ENCODE measurements at places on chromosomes 2 and 18.

- no peak for DNase-seq
Measured at GRCh38 chr18:12409469-12409868, 1.7 kb downstream of the PRELID3A start.

GRCh38 chr2:229270551-229271410, at the start of gene PID1:
TSS of gene PID1 (minus strand) at chr2:229271287. CDS start at chr2:229271043, 244 bp downstream.
- no peak for DNase-seq

- DNase-seq: no peak
Measured at GRCh38 chr2:65062843-65063825, 6.9 kb downstream of the CEP68 start.

- DNase-seq: no peak
Measured at GRCh38 chr2:225083276-225083675, 41.0 kb upstream of the DOCK10 start.

DNA sequence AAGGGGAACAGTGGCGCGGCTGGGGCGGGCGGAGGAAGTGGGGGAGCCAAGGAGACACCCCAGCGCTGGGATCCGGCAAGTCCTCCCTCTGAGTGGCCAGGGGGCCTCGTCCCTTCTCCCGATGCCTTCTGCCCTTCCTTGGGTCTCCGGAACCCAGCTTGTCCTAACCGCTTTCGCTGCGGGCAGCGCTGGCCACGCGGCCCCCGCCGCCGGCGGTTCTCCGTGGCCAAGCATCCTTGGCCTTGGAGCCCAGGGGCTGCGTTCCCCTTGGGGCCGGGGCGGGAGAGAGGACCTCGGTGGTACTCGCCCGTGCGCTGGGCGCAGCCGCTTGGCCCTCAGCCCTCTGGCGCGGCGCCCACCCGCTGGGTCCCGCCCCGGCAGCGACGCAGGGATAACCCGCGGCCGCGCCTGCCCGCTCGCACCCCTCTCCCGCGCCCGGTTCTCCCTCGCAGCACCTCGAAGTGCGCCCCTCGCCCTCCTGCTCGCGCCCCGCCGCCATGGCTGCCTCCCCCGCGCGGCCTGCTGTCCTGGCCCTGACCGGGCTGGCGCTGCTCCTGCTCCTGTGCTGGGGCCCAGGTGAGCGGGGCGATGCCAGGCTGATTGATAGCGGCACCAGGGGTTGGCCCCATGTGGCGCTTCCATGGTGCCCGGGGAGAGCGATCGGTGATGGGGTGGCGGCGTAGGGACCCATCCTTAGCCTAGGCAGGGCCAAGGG, 128.7 kb downstream of the UXS1 start:
- DNase-seq: no peak

DNA sequence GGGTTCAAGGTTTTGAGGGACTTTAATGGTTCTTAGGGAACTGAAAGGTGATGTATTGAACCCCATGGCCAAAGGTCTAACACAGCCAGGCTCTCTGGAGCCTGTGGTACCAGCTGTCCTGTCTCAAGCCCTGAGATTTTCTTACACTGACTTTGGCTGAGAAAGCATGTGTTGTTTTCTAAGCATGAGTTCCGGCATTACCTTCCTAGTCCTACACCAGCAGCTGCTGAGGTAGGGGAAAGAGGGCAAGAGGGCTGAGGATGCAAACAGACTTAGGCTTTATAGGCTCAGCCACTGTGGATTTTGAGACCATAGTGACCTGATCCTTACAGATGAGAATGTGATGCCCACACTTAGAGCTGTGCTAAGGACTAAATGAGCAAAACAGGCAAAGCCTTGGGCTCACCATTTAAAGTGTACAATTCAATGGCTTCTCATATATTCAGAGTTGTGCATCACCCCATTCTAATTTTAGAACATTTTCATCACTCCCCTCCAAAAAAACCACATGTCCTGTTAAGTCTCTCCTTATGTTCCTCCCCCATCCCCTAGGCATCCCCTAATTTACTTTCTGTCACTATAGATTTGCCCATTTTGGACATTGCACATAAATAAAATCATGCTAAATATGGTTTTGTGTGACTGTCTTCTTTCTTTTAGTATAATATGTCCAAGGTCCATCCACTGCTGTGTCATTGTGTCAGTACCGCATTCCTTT, 99.7 kb upstream of the OTOS start:
- DNase-seq: no peak

DNA sequence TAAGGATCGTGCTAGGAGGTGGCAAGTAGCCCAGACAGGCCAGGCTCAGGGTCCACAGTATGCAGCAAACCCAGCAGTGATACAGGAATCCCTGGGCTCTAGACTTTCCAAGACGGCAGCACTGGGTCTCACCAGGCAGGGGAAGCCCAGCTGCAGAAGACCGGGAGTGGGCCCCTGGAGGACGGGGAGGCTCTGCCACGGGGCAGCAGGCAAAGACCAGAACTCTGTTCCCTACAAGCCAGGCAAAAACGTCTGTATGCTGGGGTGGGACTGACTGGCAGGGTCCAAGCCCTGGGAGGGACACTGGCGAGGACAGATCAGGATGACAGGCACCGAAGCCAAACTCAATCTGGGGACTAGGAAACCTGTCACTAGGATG, 98.9 kb upstream of the SEC11C start:
- DNase-seq: no peak

GRCh38 chr2:15890936-15891905, 49.1 kb upstream of the MYCN start:
- no peak for DNase-seq

GRCh38 chr2:15713475-15713874, 121.8 kb downstream of the DDX1 start:
- no peak for DNase-seq

- no peak for DNase-seq
Measured at GRCh38 chr18:71797554-71797953, 746.6 kb downstream of the CBLN2 start.

DNA sequence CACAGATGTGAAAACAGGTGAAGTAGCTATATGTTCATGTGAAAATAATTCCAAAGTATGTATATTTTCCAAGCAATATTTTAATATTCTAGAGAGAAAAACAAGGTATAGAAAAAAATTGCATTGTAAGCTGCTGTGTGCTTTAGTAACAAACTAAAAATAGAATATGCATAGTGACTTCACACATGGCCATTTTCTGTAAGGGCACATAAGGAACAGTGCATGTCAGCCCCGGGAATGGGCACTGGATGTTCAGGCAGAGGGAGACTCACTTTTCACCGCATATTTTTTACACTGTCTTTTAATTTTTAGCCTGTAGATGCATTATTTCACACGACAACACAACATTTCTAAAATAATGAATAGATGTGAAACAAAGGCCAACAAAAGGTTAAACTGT, 46.0 kb downstream of the CMPK2 start:
- no peak for DNase-seq

- DNase-seq: no peak
Measured at GRCh38 chr2:13682540-13683272, 949.8 kb upstream of the LRATD1 start.

GRCh38 chr2:53450923-53451322, 316.7 kb upstream of the CHAC2 start:
- no peak for DNase-seq

DNA sequence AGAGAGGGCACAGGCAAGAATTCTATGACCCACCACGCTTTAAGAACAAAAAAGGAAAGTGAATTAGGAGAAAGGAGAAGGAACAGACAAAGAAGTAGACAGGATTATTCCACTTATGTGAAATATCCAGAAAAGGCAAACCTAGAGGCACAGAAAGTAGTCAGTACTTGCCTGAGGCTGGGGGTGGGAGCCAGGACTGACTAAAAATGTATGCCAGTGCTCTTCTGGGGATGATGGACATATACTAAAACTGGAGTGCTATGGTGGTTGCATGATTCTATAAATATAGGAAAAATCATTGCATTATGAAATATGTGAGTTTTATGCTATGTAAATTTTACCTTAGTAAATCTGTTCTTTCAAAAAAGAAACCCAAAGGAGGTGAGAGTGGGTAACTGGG, 73.9 kb upstream of the TTN start:
- no peak for DNase-seq

GRCh38 chr2:46689993-46690392, 210.6 kb downstream of the TMEM247 start:
- DNase-seq: no peak

GRCh38 chr2:67900826-67901225, 162.0 kb downstream of the C1D start:
- DNase-seq: no peak

All from stimulated activated CD4-positive, alpha-beta T cell treated with anti-CD3 and anti-CD28 coated beads, Interleukin-15, amount 100 ng/mL, for 1 hour (primary cell).